Vagina (tissue), 2 donors: ENCODE measurements at places on chromosomes 5 and 9. TPM values are rescaled to one million over a fixed set of nuclear protein-coding genes. Genes with fewer than 3 reads are reported as not detected.

FGF1 gene
- 2.0 TPM for total RNA-seq

GRCh38 chr9:96115836-96116235, 186.1 kb downstream of the HSD17B3 start:
- peaks cover 8% of the 10 kb centered on the region for H3K4me1 ChIP-seq
- no peak for DNase-seq
- H3K36me3 ChIP-seq, result no peaks in the 10 kb centered on the region
- no peaks in the 10 kb centered on the region for H3K27me3 ChIP-seq

BTNL9 gene
- total RNA-seq, result 34.1 TPM

NUTM2G gene
- not detected for total RNA-seq

CBY3 gene
- total RNA-seq, result not detected

DNA sequence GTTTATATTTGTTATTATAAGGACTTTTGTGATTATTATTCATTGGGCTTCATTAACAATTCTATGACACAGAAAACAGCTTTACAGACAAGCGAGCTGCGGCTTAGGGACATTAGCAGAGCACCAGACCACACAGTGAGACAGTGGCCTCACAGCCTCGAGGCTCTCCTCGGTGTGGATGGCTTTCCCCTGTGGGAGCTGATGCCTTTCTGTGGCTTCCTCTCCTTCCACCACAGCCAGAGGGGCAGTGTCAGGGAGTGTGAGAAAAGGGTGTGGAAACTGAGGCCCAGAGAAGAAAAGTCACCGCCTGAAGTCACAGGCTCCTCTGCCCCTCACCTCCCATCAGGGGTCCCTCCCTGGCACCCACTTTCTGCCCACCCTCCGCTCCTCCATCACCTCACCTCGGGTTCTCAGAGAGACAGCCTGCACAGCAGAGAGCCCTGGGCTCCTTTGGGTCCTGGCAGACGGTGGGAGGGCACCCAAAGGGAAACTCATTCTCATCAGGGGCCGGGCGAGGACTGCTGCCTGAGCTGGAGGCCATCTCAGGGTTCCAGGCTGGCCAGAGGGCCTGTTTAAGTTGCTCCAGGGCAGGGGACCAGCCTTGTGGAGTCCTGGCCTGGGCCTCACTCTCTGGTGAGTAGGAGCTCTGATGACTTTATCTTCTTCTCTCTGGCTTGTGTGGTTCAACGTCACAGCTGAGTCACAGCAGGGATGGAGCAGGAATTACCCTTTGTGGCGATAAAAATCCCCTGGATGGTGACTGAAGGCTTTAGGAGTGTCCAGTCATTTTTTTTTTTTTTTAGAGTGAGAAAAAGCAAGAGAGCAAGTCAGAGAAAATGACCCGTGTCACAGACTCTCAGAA, 830 bp downstream of the TRAF1 start:
- no peaks in the 10 kb centered on the region for H3K27me3 ChIP-seq
- no peaks in the 10 kb centered on the region for H3K36me3 ChIP-seq
- DNase-seq, result no peak
- H3K4me3 ChIP-seq, result no peak overlapping the region
- H3K4me1 ChIP-seq, result peaks cover 15% of the 10 kb centered on the region
- peak overlapping the region; percentile 55 for H3K27ac ChIP-seq

DNA sequence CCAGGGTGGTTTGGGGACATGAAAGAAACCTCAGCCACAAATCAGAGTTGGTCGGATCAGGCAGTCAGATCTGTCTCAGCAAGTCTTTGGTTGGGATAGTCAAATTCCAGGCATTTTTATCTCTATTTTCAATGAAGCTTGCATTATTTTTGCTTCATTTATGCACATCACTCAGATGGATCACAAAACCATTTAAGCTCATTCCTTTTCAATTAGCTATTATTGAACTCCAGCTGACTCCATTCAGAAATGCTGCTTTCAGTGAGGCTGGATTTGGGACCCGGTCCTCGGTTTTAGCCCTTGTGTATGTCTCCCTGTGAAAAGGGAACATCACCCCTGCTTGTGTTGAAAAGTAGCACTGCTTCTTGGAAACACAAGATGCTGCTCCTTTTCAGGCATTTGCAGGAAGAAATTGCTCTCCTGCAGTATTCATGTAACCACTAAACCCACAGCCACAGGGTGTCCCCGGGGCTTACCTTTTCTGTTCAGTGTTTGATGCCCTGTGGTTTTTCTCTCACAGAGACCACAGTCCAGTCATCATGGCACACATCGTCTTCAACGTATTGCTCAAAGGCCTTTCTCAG, 232.9 kb downstream of the NFIB start:
- H3K36me3 ChIP-seq, result no peaks in the 10 kb centered on the region
- no peak overlapping the region for H3K4me3 ChIP-seq
- DNase-seq, result no peak
- H3K4me1 ChIP-seq, result no peaks in the 10 kb centered on the region
- H3K27ac ChIP-seq, result no peak overlapping the region

DNA sequence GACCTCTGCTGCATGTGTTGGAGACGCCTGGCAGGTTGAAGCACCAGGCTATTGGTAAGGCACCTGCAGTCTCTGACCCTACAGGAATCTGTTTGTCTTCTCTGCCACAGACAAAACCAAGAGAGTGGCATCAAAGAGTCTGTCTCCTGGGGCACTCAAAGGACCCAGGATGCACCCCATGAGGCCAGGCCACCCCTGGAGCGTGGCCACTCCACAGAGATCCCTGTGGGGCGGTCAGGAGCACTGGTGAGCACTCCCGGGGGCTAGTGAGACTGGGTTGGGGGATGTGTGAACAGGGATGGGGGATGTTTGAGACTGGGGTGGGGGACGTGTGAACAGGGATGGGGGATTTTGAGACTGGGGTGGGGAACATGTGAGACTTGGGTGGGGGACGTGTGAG, 240.3 kb downstream of the CACNA1B start:
- no peaks in the 10 kb centered on the region for H3K36me3 ChIP-seq
- H3K4me3 ChIP-seq, result no peak overlapping the region
- H3K27ac ChIP-seq, result no peak overlapping the region
- no peaks in the 10 kb centered on the region for H3K4me1 ChIP-seq
- no peaks in the 10 kb centered on the region for H3K27me3 ChIP-seq
